ENCODE measurements at places on chromosomes 12 and 14.

DNA sequence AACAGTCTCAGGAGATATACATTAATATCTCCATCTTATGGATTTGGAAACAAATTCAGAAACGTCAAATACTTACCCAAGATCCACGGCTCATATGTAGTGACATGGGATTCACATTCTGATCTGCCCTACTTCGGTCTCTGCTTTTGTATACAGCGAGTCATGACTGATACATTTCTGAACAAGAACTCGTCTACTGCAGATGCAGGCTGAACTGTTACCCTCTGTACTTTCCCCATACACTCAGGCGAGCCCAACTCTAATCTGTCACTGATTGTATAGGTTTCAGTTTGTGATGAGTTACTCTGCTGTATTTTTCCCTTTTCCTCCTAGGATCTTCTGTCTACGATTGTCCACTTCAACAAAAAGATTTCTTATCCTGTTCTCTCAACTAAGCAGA, 441.6 kb downstream of the CCDC91 start:
- no peak for DNase-seq

- DNase-seq = no peak
Measured at GRCh38 chr14:99512110-99512449, 30.9 kb downstream of the CCNK start.

GRCh38 chr14:51382506-51382905, 142.5 kb downstream of the TMX1 start:
- peak; percentile 93 for DNase-seq

GRCh38 chr12:41715256-41715655, 429.4 kb downstream of the GXYLT1 start:
- no peak for DNase-seq

DNA sequence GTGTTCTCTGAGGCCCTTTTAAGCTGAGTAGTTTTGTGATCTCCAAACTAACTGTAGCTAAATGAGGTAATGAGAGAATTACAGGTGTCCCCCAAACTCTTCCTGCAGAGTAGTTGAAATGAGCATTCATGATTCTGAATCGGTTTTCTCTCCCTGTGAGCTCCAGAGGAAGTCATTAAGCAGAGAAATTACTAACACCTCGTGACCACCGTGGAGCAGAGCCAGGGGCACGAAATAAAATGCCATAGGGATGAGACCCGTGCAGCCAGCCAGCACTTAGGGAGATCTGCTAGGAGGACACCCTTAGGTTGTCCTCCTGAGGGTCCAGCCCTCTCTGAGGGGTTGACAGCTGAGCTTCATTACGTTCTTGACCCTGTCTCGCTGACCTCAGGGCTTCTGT, 79.5 kb downstream of the SLC25A47 start:
- DNase-seq = no peak

- DNase-seq = peak; percentile 93
Measured at GRCh38 chr12:96623656-96624217, 134.4 kb downstream of the CFAP54 start.

DNA sequence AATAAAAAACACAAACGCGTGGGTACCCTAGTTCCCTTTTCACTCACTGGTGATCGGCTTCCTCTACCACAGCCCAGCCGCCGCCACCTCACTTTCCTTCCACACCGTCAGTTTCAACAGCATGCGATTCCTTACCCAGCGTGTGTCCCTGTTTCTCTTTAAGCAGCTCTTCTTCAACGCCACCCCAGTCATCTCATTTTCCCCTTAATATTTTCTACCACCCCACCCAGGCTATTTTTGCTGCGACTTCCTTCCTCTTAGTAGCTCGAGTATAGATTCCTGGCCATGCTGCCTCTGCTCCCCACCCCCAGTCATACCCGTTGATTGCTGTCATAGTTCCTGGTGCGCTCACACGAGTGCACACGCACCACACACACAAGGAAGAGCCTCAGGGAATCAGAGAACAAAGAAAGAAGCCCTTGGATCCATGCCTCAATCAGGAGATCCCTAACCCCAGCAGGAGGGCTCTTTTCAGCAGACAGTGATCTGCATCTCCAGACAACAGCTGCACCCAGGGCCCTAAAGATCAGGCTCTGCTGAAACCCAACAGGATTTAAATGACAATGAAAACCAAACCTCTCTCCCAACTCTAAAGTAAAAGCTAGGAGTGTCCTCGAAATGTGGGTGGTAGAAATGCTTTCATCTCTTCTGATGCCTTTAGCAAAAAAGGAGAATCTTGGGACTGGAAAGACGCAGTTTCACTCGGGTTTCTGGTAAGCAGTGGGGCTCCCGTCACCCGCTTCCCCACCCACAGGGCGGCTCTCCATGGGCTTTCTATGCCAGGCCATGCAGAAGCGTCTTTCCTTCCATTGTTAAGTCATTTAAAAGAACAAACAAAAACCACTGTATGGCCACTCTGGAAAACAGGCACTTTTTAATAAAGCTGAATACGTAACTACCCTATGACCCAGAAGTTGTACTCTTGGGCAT, 23.8 kb downstream of the VPS37B start:
- peak; percentile 33 for DNase-seq

- no peak for DNase-seq
Measured at GRCh38 chr14:74846968-74847665, 28.8 kb downstream of the PROX2 start.

DNA sequence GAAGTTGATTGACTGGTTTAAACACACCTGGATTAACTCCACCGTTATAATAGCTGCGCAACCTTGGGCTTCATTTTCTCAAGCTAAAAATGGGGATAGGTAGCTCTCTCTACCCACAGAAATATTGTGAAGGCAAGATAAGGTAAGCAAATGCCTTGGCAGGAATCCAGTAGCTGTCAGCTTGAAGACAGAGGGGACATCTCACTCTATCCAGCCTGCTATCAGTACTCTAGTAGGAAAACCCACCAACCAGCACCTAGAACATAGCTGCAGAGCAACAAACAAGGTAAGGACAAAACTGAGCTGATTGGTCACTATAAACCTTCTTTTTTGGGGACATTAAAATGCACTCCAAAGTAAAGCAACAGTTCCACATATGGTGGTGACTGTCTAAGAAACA, 7.7 kb downstream of the CSRP2 start:
- peak; percentile 62 for DNase-seq

DNA sequence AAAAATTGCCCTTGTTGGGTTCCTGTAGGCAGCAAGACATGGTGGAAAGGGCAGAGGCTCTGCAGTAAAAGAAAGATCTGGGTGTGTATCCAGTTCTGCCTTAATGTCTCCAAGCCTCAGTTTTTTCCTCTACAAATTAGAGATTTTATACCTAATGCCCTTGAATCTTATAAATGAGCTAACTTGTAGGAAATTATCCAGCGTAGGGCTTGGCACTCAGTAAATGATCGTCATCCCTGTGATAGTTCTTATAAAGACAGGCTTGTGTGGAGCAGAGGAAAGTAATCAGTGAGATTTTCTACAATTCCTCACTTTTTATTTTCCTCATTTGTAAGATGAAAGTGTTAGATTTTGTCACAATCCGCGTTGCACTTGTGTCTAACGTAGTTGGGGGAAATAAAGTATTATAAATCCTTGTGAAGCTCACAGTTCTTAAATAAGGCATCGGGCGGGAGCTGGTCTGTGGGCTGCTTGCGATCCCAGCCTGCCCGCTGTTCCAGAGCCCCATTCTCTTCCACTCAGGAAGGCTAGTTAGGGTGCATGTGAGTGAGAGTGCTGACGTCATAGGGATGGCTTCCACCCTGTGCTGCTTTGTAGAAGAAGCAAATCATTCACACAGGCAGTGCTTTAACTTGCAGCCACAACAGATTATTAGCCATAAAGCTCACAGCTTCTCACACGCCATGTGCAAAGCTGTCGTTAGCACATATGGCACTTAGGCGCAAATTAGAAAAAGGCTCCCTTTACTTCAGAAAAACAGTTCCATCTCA, 87.6 kb downstream of the EML1 start:
- peak; percentile 72 for DNase-seq

GRCh38 chr12:19390051-19390598, 49.2 kb upstream of the AEBP2 start:
- no peak for DNase-seq

DNA sequence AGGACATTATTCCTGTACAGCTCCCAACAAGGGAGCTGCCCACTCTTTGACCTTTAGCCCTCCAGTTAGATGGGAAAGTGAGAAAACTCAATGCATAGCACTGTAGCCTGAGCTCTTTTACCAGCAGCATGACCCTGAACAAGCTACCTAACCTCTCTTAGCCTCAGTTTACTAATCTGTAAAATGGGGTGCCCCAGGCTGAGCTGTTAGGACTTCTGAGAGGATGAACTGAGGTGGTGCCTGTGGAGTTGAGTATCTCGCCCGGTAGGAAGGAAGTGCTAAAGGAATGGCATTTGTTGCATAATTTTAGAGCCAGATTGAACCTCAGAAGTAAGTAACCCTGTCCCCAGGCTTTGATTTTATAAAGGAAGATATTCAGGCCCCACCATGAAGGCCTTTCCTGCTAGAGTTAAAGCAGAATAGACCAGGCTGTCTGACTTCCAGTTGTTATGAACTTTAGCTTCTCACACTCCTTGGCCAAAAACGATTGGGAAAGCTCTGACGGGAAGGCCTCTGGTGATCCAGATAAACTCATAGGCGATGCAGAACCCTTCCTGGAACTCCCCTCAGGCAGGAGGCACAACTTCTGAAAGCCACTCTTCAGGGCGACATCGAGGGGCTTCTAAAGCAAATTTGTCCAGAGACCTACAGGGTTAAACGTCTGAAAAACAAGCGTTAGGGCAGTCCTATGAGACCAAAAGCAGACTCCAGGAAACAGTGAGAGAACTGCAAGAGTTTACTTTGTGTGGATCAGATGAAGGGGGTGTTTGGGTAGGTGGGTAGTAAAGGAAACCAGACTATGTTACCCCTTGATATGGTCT, 2.5 kb upstream of the SERPINA10 start:
- DNase-seq = no peak

GRCh38 chr12:76101739-76102385, 17.4 kb upstream of the NAP1L1 start:
- DNase-seq = no peak

- DNase-seq = no peak
Measured at GRCh38 chr12:20620261-20620660, 74.9 kb upstream of the SLCO1C1 start.

DNA sequence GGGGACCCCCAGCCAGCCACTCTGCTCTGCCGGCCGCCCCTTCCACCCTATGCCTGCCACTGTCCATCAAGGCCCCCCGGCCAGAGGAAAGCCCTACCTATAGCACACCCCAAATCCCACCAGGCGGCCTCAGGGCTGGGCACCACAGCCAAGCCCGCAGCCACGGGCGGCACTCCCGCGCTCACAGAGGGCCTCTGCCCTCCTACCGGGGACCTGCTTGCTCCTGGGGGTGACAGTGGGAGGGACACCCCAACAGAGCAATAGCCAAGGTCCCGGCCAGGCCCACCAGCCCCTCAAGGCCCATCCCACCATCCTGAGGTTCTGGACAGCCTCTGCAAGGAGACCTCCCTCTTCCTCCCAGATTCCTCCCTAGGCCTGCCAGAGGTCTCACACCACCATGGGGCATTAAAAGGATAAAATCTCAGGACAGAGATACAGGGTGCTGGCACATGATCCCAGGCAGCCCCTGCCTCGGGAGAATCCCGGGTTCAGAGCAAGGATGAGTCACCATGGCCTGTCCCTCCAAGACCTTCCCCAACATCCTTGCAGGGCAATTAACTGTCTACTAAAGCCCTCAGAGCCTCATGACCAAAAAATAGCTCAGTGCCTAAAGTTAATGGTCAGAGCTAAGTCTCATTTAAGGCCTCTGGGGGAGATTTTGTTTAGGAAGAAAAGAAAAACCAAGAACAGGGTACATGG, 17.1 kb downstream of the CCDC85C start:
- DNase-seq = no peak

- DNase-seq = no peak
Measured at GRCh38 chr14:55221186-55221585, 29.8 kb upstream of the DLGAP5 start.

DNA sequence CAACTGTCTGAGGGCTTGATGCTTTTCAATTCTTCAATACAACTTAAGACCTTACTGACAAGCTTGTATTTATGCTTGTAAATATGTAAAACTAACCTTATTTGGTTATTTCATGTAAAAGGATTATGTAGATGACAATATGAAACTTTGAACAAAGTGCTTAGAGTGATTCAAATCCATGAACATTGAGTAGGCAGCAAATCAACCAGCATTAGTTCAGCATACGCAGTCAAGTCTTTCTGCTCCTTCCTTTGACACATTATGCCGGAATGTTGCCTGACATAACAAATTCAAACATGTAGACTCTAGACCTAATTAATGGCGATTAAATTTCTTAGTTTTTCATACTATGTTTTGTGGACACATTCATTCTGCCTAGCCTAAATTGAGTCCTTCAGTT, 105.2 kb downstream of the FGD4 start:
- DNase-seq = no peak

DNA sequence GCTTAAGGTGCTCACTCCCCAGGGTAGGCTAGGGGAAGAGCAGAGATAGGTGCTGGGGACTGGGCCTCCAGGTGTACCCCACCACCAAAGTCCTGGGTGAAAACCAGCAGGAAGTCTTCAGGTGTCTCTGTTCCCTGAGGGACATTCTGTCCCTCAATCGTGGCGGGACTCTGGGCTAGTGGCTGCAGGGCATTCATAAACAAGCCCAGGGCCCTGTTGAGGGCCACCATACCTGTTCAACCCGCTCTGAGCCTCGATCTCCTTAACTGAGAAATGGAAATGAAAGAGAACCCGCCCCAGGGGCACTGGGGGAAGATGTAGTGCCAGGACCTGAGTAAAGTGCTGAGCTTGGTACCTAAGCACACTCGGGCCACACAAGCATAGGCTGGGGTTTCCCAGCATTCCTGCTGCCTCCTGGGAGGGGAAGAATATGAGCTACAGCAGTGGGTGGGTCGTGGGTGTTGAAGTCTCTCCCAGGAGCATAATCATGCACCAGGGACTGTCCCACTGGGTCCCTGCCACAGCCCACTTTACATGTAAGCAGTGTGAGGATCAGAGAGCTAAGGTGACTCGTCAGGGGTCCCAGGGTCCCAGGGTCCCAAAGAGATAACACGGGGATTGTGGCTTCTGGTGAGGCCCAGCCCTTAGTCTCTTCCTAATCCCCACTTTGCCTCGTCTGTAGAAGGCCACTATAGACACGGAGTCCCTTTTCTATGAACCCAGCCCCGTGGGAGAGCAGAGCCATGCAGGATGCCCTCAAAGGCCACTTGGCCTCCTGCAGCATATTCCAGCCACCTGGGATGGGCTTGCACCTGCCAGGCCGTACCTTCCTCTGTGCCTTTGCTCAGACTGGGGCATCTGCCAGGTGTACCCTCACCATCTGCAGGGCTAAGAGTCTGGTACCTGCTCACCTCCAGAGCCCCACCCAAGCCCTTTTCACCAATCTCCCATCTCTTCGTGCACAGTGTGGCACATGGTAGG, 14.4 kb downstream of the FAM222A start:
- DNase-seq = no peak

DNA sequence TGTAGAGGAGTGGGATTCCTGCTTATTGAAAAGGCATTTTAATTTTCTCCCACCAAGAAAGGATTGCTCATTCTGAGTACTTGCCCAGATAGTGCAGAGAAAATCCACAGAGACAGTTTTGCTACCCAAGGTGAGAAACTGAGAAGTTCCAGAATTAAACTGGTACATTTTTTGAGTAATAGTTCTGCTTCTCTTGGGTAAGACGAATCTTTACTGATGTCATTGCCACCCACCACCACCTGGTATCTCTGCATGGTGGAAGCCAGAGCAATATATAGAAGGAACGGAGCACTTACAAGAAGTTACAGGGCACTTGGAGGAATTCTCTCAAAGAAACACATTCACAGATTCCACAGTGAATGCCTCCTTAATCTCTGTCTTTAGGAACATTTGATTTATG, 20.7 kb upstream of the FRMD6 start:
- DNase-seq = no peak
